RWPE1 (cell line): ENCODE measurements at places on chromosomes 16 and 17.

DNA sequence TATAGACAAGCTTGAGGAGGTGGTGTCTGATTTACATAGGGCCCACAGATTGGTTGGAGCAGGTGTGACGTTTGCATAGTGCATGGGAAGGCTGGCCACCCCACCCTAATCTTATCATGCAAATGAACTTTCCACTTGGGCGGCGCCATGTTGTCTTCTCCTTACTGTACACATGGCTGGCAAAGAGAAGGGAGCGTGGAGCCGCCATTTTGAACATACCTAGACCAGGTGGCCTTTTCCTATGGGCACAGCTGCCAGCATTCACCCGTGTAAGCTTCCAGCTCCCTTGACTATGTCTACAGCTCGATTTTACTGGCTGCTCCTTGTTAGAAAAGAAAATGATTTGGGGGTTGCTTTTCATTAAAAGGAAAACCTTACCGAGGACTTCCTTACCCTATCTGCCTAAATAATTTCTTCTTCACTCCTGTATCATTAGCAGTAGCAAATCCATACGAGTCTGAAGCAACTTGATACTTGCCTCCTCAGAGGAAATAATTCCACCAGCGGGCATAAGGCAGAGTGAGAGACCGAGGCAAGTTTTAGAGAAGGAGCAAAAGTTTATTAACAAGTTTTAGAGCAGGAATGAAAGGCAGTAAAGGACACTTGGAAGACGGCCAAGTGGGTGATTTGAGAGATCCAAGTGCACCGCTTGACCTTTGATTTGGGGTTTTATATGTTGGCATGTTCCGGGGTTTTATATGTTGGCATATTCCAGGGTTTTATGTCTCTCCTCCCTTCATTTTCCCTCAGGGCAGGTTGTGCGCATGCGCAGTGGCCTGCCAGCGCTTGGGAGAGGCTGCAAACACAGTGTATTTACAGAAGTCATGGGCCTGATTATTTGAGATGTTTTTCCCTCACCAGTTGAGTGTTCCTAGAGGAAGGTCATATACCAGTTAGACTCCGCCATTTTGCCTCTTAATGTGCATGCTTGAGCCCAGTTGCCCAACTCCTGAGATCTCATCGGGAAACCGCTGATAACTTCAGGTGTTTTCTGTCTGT is 65.7 kb downstream of the MARF1 start:
- DNase-seq = no peak

DNA sequence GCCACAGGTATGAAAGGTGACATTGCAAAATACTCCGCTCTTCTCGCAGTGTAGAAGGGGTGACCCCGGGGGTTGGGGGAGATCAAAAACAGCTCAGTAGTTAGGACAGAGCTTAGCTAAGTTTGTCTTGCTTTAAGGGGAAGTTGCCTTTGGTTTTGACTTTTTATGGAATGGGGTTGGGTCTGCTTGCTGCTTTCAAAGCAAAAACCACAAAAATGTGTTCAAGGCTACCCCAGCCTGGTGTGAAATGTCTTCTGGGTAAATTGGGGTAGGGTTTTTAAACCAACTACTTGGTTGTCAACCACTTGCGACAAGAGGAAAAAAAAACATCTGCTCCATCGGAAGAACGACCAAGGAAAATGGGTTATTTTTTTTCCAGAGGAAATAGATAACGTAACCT is 6.2 kb downstream of the FUS start:
- DNase-seq = no peak

- no peak for DNase-seq
These were observed 551.8 kb upstream of the KIF2B start for GRCh38 chr17:53270936-53271335.

DNA sequence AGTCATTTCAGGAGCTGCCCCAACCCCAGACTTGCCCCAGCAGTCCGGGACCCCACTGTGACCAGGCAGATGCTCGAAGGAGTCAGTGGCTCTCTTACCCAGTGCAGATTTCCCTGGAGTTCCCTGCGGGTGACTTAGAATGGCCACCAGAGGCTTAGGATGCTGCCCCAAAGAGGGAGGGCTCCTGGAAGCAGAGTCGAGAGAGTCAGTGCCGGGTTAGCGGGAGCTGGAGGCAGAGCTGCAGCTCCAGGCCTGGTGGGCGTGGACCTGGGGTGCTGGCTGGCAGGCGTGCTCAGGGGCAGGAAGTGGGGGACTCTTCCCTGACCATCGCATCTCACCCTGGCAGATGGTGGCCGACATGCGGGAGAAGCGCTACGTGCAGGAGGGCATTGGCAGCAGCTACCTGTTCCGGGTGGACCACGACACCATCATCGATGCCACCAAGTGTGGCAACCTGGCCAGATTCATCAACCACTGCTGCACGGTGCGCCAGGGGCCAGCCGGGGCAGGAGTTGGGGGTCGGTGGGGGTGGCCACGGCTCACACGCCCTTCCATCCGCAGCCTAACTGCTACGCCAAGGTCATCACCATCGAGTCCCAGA is 1.6 kb upstream of the HSD3B7 start:
- no peak for DNase-seq

DNA sequence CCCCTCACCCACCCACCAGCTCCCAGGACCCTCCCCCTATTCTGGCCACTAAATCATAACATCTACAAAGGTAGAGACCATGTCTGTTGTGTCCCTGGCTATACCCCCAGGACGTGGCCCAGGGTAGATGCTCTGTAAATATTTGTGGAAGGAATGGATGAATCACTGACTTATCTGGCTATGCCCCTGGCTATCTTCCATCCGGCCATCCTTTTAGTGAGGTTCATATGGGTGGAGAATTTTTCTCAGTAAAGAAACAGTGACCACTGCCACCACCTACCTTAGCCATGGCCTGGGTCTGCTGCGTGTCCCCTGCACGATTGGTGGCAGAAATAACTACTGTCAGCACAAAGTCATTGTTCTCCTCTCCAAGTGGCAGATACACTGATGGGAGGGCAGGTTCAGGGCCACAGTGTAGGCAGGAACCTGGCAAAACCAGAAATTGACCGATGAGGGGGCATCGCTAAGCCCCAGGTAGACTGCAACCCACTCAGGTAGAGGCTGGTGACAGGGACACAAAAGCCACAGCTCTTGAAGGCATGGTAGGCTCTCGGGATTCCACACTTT is 63.1 kb upstream of the BCO1 start:
- DNase-seq = peak; percentile 36

- DNase-seq = no peak
These were observed 23.9 kb downstream of the PHB1 start for GRCh38 chr17:49390548-49391324.

GRCh38 chr16:85717393-85718152 is 28.8 kb upstream of the GINS2 start:
- no peak for DNase-seq

GRCh38 chr16:14345512-14346115 is 274.5 kb downstream of the MRTFB start:
- no peak for DNase-seq

DNA sequence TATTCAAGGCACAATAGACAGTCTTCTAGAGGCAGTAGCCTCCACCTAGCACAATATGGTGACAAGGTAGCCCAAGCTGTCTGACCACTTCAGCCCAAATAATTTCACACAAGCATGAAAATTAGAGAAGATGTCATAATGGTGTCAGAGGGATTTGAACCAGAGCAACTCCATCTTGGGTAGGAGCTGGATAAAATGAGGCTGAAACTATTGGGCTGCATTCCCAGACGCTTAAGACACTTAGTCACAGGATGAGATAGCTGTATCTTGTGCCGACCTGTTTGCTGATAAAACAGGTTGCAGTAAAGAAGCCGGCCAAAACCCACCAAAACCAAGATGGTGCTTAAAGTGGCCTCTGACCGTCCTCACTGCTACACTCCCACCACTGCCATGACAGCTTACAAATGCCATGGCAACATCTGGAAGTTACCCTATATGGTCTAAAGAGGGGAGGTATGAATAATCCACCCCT is 192.6 kb downstream of the CPPED1 start:
- no peak for DNase-seq

DNA sequence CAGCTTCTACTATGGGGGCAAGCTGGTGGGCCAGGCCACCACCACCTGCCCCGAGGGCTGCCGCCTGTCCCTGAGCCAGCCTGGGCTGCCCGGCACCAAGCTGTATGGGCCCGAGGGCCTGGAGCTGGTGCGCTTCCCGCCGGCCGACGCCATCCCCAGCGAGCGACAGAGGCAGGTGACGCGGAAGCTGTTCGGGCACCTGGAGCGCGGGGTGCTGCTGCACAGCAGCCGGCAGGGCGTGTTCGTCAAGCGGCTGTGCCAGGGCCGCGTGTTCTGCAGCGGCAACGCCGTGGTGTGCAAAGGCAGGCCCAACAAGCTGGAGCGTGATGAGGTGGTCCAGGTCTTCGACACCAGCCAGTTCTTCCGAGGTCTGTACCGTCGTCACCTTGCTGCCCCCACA is 19.5 kb downstream of the IRF8 start:
- no peak for DNase-seq

- DNase-seq = no peak
These were observed 70.3 kb downstream of the RAI1 start for GRCh38 chr17:17751489-17752088.

DNA sequence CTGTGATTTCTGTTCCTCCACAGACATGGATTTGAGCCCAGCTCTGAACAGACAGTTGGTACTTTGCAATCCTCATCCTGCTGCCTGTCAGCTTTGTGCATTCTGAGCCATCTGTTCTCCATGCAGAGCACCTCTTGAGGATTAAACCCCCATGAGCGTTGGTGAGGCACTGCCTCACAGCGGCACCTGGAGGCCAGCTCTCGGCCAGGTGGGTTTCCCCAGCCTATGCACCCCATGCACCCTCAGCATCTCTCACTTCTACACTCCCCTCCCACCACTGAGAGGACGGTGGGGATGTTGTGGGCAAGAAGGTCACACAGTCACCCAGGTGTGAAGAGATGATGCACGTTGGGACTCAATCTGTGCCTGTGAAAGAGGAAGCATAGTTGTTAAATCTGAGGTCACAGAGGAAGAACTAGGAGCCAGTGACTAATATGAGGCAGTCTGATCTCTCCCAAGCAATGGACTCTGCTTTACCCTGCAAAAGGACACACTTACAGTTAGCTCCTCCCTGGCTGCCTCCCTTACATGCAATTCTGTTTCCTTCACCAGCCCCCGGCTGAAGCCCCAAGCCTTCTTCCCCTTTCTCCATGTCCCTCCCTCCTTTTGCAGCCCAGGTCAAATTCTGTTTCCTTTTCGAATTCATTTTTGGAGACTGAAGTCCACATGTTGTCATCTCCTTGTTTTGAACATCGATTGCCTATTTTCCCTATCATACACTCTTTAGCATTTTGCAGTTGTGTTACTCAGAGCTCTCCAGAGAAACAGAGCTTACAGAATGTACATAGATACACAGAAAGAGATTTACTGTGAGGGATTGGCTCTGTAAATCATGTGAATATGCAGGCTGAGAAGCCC is 58.5 kb downstream of the HS3ST3B1 start:
- DNase-seq = no peak

- DNase-seq = peak; percentile 67
These were observed 23.4 kb upstream of the MPO start for GRCh38 chr17:58303971-58304749.

GRCh38 chr17:7997186-7997585 is 5.2 kb upstream of the GUCY2D start:
- no peak for DNase-seq

GRCh38 chr16:27511657-27512448 is 37.9 kb downstream of the GTF3C1 start:
- no peak for DNase-seq
